WTC11 (cell line): ENCODE measurements at places on chromosomes 5 and 9.

GRCh38 chr9:69452110-69452782 lies 127.2 kb downstream of the ENTREP1 start:
- no peak for DNase-seq

GRCh38 chr9:125966959-125967711 lies 220.0 kb downstream of the PBX3 start:
- DNase-seq = no peak

GRCh38 chr5:138274189-138274853 lies at the start of gene GFRA3:
TSS of gene GFRA3 (minus strand) at chr5:138274621. CDS start at chr5:138274424, 197 bp downstream.
- DNase-seq = peak; percentile 51

DNA sequence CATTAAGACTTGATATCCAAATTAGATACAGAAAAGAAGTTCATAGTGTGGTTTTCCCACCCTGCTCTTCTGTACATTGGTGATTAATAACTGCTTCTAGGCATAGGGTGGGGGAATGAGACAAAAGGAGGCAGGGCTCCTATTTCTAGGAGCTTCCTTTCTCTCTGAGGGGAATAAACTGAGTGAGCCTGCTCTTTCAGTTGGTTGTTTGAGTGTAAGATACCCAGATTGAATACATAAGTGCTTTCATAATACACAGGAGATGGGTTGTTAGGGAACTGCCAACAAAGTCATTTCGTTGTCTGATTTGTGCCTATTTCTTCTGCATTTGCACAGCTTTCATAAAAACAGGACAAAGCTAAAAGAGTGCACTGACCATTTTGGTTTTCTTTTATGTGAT lies 48.9 kb upstream of the TTC23L start:
- no peak for DNase-seq

DNA sequence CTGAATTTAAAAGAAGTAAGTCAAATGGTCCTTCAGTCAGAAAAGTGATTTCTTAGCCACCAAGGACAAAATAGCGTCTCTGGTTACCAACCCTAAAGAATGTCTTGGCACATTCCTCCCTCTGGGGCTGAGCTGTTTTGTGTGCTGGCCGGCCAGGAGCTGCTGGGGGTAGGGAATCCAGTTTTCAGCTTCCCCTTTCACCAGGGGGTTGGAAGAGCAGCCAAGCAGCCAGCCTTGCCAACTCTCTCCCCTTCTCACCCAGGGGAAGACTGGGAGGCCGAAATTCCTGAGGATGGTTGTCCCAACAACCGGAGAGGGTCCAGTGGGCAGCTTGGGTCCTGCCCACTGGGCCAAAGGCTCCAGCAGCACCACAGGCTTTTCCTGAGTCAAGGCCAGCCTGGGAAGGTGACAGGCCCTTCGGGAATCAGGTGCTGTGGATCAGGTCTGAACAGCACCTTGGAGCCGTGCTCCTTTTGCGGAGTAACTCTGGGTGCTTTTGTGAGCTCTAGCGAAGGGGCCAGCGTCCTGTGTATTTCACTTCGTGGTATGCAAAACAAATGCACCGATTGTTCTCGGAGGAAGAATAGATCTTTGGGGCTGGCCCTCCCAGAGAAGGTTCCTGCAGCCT lies 4.2 kb downstream of the WWC1 start:
- peak; percentile 75 for DNase-seq

DNA sequence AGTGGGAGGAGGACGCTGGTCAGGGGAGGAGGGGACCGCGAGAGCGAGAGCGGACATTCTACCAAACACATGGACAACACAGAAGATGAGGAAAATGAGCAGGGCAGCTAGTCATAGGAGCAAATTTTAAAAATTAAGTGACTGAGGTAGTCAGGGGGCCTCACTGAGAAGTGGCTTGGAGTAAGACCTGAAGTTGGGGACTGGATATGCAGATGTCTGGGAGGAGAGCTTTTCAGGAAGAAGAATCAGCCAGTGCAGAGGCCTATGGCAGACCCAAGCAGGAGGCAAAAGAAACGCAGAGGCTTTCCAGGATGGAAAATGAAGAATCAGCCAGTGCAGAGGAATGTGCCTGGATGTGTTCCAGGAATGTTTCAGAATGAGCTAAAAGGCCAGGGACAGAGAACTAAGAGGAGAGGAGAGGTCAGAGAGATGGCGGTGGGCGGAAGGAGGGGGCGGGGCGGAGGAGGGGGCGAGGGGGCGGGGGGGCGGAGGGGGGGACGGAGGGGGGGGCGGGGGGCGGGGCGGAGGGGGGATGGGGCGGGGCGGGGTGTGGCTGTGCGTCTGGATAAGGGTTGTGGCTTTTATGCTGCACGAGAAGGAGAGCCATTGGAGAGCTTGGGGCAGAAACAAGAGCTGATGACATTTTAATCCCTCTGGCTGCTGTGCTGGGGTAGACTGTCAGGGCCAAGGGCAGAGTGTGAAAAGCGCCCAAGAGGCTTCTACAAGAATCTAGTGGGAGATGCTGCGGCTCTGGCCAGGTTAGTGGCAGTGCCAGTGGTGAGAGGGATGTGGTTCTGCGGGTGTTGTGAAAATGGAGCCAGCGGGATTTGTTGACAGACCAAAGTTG lies 129.6 kb downstream of the KCNIP1 start:
- DNase-seq = peak; percentile 28

DNA sequence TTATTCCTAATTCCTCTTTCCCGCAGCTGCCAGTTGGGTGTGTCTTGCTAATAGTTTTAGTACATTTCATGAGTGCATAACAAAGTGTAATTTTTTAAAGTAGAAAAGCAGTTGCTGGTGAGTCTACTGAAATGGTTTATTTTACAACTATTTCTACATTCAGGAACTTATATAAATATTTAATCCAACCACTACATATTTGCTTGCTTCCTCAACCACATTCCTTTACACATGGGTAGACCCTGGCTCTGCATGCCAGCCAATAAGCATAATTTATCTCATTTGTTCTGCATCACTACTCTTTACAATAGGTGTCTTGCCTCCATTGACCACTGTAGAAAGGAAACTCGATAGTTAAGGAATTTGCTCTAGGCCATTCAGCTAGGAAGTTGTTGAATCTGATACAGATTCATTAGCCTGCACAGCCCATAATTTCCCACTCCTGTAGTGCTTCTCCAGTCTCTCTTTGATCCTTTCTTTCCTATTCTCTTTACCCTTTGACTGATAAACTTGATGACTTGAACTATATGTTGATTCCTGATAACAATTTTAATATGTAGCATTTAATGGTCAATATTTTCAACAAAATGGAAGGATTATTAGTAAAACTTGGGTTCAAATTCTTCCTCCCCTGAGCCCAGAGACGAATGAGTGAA lies 342.5 kb upstream of the ACTBL2 start:
- no peak for DNase-seq

GRCh38 chr5:97764700-97765099 lies 581.7 kb upstream of the RIOK2 start:
- DNase-seq = no peak

- no peak for DNase-seq
These were observed 473.9 kb upstream of the CYLC2 start for GRCh38 chr9:102521097-102521755.

DNA sequence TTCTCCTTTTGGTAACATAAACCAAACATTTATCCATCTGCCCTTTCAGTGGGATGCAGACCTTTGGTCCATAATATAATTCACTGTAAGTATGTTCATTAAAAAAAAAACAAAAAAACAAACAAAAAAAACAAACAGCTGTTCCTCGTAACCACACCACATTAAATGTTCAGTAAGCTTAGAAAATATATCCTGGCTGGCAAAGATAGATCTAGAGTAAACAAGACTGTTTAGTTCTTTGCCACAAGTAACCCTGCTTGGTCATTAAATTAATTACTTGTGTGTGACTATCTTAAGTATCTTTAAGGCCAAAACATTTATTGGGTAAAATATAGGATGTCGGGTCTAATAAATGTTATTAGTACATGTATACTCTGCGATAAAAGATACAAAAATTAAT lies 1717.1 kb downstream of the EFNA5 start:
- no peak for DNase-seq

GRCh38 chr9:109436071-109436470 lies 62.0 kb downstream of the PTPN3 start:
- no peak for DNase-seq

GRCh38 chr9:135468854-135469521 lies 10.6 kb upstream of the PPP1R26 start:
- no peak for DNase-seq

- DNase-seq = no peak
These were observed 1.1 kb downstream of the SLC31A1 start for GRCh38 chr9:113222482-113222841.

- no peak for DNase-seq
These were observed 42.9 kb downstream of the WNK2 start for GRCh38 chr9:93226819-93227218.

- no peak for DNase-seq
These were observed 648.5 kb downstream of the BNC2 start for GRCh38 chr9:16221822-16222547.

DNA sequence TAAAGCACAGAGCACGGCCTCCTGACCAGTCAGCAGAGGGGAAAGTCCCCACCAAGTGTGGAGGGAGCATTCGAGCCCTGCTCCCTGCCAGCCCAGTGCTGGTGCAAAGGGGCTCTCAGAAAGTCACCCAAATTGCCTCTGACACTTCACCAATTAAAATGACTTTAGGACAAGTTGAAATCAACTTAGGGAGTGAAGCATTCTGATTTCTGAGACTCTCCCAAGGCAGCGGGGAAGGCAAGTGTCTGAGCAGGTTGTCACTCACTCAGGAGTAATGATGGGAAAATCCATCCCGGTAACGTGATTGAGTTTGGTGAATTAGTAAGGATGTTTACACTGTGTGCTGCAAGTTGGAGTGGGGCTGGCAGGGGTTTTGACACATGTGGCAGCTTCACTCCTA lies 73.7 kb downstream of the PCDH1 start:
- no peak for DNase-seq

GRCh38 chr9:81649475-81650240 lies 39.7 kb downstream of the TLE1 start:
- DNase-seq = no peak

- DNase-seq = no peak
These were observed 334.0 kb upstream of the NUDT12 start for GRCh38 chr5:103896593-103896992.

DNA sequence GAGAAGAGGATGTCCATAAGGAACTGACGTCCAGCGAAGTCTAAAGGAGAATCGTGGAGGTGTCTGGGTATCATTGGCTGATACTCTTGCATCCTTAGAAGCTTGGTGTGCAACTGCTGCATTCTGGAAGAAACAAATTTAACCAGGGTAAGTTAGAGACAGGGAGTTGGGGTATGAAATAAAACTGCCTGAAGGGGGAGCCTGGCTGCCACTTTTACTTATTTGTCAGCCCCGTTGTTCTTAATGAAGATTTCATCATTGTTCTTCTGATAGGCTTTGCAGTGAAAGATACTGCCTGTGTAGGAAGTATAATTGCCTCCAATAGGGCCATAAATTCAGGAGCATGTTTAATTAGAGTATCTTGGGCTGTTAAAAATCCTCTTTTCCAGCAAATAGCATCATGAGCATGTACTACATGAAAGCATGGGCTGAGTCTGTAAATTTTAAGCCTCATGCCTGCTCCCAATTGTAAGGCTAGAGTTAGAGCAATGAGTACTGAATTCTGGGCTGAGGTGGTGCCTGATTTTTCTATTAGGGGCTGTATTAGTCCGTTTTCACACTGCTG lies 1264.5 kb upstream of the ACO1 start:
- peak; percentile 16 for DNase-seq

DNA sequence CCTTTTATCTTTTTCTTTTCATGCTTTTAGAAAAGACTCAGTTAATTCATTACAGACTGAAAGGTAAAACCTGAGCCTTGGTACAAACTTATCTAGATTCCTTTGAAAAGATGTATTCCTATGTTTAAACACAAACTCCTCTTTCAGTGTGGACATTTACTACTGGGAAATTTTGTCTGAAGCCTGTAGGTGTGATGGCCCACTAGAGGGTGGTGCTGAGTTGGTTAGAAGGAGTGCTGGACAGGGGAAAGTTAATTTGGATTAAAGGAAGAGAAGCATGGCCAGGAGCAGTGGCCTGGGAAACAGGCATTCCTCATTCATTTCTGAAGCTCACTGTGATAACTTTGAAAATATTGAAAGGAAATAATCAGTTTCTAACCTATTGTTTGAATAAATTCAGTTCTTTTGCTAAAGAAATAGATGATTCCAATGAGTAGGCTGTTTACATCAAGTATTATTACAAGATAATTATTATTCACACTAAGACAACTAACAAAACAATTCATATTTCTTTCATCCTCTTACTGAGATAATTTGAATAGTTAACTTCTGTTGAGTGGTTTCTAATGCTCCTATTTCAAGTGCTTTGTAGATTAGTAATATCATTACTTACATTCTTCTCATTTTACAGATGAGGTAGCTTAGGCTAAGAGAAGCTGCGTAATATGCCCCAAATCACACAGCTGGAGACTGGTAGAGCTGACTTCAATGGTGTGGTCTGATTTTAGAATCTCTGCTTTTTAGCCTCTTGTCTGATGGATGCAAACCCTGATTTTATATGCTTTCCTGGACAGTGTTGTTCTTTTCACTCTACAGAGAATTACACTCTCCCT lies 150.9 kb downstream of the ADGRV1 start:
- DNase-seq = peak; percentile 54

GRCh38 chr5:108196276-108196675 lies 185.6 kb downstream of the FBXL17 start:
- DNase-seq = no peak

DNA sequence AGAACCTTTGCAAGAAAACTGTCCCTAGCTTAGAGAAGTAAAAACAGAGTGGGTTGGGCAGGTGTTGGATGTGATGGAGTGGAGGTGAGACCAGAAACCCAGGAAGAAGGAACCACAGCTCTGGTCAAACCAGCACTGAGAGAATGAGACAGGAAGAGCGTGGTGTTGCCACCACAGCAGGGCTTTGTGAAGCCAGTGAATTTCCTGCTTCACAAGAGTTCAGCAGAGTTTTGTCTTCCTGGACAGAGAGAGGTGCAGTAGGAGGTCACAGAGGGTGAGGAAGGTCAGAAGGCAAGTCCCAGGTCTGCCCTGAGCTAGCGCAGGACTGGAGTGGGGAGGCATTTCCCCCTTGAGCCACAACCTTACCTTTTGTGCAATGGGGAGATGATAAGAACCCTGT lies 2306.2 kb upstream of the ACO1 start:
- DNase-seq = no peak
